ENCODE measurements at places on chromosomes 7 and 10.

DNA sequence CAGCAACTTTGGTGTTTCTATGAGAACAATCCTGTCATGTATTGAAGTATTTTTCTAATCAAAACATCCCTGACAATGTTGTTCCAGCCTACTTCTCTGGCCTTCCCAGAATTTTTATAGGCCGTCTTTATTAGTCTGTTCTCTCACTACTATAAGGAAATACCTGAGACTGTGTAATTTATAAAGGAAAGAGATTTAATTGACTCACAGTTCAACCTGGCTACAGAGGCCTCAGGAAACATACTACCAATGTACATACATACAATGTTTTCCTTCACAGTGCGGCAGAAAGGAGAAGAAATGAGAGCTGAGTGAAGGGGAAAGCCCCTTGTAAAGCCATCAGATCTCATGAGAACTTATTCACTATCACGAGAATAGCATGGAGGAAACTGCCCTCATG lies 484.7 kb upstream of the PODXL start:
- DNase-seq: no peak

GRCh38 chr7:108014747-108015682 lies 12.1 kb upstream of the LAMB1 start:
- no peak for DNase-seq

DNA sequence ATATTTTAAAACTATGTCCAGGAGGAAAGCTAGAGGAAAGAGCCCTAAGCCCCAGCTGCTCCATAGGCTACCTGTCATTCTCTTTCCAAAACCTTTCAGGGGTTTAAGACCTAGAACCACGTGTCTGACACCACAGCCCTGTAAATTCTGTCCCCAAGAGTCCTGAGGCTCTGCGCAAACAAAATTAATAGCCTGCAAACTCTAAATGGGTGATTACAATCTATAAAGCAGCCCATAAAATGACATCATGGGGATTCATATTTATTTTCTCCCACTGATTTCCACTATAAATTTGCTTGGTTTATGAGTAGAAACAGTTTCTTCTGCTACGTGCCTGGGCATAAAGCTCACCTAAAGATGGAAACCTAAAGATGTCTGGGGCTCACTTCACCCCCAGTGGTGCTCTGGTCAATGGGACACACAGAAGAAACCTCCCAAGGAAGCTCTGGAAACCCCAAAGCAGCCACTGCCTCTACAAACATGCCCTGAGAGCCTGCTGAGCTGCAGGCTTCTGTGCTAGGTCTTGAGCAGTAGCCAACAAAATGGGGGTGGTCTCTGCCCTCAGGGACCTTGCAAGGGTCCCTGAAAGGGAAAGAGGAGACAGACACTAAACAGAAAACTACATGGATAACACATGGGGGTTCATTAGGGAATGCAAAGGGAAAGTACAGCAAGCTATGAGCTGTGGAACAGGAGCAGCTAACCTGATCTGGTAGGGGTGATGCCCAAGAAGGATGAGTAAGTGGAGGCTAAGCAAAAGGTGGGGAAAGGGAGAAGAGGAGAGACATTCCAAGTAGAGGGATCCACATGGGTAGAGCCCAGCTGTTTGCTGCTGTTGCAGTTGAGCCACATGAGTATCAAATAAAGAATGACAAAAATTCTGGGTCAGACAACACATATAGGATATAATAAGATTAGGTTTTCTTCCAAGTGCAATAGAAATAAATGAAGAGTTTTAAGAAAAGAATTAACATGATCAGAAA lies 331.7 kb downstream of the KCNMA1 start:
- DNase-seq: no peak

DNA sequence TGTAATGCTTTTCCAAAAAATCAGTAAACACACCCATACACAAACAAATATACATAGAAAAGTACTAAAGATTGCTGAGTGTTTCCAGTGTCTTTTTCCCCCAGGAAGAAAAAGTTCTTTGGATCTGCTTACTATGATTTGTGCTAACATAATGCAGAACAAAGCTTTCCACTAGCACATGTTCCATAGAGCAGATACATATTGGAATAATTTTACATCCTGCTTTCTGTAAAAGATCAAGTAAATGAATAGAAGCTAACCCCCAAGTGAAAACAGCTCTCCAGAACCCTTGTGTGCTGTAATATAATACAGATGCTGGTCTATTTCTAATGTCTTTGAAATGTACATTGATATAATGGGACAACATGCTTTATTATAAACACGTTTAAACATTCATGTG lies 125.5 kb downstream of the PON1 start:
- DNase-seq: no peak

GRCh38 chr7:133024596-133024995 lies 57.3 kb downstream of the CHCHD3 start:
- no peak for DNase-seq

GRCh38 chr10:127556916-127557315 lies 7.8 kb downstream of the NPS start:
- DNase-seq: peak; percentile 90

DNA sequence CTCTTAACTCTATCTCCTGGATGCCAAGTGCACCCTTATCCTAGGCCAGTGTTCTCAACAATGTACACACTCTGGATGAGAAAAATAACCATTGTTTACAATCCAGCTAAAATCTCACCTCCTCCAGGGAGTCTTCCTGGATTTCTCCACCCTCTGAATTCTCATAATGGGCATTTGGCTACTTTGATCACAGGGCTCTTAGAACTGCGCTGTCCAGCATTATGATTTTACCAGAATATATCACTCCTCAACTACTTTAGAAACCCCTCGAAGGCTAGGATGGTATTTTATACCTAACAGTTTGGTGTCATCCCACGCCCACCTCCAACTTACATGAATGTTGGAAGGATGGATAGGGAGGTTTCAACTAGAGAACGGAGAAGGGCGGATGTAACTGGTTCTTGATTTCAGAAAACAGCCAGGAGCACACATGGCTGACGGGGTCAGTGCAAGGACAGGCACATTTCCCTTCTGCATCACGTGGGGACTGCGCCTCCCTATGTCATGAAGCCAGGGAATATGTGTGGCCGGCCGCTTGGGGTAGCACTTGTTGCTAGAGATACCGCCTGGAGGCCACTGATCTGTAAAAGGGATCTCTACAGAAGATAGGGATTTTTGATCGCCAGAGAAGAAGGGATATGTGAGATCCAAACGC lies 1.2 kb upstream of the ATP6V0E2 start:
- peak; percentile 52 for DNase-seq

DNA sequence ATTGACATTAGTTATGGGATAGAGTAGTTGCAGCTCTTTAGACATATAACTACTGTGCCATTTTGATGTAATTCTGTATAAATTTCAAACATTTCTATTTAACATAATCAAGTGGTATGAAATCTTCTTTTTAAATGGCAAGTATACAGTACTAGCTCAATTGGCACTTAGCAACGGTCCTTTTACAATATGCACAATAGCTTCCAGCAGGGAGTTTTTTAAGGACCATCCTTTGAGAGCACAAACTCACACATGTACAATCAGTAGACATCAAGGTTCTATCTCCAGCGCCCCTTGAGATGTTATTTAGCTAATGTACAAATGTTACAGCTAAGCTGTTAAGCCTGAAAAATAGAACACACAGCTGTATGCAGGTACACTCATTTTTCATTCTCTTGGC lies 480.7 kb downstream of the TFEC start:
- DNase-seq: no peak

DNA sequence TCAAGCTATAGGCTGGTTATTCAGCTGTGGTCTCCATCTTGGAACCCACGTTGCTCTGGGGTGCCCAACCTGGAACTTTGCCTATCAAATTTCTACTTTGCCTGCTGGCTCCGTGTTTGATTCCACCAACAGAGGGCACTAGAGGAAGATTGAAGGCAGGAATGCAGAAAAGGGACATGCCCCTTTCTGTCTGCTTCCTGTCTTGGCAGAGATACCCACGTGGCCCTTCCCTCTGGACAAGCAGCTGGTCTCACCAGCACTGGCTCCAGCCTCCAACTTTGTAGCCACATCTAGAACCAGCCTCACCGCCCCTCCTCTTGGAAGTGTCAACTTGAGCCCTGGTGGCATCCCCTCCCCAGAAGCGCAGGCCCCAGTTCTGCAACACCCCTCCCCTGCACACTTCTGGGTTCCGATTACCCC lies 52.1 kb upstream of the ZNF438 start:
- DNase-seq: peak; percentile 35

DNA sequence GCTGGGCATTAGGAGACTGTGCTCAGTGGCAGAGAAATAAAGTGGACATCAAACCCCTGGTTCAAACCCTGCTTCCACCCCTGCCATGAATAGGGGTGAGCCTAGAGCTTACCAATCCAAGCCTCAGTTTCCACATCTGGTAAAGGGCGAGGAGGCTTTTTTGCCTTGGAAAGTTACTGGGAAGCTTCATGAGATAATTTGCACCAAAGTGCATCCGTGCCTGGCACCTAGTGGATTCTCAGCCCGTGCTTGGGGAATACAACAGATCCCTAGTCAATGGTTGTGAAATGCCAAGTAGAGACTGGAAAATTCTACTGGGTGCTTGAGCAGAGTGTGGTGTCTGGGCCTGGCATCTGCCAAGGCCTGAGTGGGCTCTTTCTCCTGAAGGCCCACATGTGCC lies 158.7 kb upstream of the ZMIZ1 start:
- no peak for DNase-seq

- DNase-seq: no peak
These were observed 53.8 kb downstream of the PARP12 start for GRCh38 chr7:140008755-140009610.

DNA sequence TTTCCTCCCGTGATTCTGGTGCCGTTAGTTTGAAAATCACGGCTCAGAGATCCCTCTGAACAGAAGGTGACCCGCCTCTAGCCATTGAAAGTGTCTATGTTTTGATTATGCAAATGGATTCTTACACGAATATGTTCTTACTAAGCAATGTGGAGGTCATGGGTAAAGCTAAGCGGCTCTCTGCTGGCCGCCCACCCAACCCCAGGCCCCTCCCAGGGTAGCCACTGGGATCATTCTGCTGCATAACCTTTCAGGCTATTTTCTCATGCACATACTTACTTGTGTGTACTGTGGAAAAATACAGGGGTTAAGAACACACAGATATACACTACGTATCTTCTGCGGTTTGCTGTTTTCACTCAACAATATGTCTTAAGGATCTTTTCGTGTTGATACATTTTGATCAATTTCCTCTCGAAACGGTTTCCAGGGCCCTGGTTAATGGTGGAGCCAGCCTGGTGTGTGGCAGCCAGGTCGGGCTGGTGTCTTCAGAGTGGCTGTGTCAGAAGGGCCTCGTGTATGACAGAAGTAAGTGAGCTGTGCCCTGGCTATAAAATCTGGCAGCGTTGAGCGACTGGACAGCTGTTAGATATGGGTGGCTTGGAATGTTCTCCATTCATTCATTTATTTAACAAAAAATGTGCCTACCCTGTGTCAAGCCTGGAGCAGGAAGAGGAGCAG lies 29.9 kb downstream of the ZNF783 start:
- no peak for DNase-seq

DNA sequence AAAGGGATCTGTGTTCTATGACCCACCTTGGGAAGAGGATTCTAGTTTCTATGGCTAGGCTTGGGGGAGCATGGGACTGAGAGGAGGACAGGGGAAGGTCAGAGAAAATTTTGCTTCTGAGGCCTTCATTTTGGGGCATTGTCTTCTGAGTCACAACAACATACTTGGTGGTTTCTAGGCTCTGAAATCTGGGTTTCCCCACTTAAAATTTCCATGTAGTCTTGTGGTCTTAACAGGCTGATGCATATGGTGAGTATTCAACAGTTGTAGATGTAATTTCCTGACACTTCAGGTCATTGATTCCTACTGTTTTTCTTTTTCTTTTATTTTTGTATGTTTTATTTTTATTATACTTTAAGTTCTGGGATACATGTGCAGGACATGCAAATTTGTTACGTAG lies 88.5 kb downstream of the ANKRD7 start:
- DNase-seq: no peak

DNA sequence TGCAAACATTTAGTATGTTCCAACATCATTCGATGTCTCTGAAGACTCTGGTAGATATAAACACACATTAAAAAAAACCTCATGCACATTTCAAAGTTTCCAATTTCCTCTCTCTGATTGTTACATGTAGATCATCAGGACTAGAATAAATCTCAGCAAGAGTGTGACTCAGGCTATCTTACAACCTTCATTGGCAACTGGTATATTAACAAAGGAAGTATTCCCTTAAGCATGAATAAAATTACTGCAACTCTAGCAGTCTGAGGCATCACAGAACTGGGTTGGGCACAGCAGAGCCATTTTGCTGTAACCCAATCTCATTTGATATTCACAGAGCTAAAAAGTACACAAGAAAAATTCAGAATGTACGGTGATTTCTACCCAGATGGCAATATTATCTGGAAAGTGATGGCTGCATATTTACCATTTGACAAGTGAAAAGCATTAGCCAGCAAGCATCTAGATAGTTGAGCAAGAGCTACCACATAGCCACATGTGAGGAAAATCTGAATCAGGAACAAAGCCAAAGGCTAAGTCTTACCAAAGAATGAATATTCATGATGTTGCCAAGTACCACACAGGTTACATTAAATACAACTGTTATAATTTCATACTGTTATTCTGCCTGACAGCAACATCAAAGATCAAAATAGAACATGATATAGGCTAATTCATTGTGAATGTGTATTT lies 232.2 kb downstream of the CRPPA start:
- DNase-seq: no peak

DNA sequence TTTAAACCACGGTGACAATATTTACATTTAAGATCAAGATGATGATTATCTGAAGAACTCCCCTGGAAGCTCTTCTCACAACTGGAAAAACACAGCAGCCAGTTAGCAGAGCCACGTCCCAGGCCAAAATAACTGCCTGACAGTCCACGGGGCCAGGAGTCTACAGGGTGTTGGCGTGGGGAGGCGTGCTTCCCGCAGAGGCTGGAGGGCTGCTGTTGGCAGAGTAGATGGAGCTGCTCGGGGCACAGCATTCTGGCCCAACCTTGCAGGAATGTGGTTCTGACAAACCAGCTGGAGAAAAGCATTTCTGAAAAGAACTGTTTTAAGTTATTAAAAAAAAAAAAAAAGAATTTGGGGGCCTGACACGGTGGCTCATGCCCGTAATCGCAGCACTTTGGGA lies 177.9 kb downstream of the EBF3 start:
- no peak for DNase-seq

- DNase-seq: no peak
These were observed 81.2 kb upstream of the SORCS3 start for GRCh38 chr10:104559935-104560334.

GRCh38 chr7:139909379-139910050 lies 80.5 kb downstream of the TBXAS1 start:
- DNase-seq: no peak

GRCh38 chr7:13848681-13849131 lies 140.8 kb downstream of the ETV1 start:
- no peak for DNase-seq

Data from nephron progenitor cell (in vitro differentiated cells).